Activated naive CD4-positive, alpha-beta T cell (primary cell): ENCODE measurements at places on chromosomes 16 and 17.

DNA sequence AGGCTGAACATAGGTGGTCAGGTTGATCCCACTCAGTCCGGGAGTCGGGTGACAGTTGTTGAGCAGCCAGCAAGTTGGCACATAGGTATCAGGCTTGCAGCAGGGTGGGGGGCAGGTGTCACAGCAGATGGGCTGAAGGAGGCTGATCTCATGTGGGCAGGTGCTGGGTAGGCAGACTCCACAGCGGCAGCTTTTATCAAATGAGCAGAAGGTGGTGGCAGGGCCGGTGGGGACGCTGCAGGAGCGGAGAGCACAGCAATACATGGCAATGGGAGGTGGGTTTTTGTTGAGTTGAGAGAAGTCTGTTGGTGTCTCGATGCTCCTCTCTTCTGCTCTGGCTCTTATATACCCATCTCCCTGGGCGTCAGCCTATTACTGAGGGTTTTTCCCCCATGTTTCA is at the start of gene KRTAP3-1:
TSS of gene KRTAP3-1 (minus strand) at position 318 of the 400 bp plus-strand sequence. CDS start at position 264, 54 bp downstream.
- DNase-seq, result no peak

GRCh38 chr17:49045376-49045775 is 48.2 kb downstream of the IGF2BP1 start:
- DNase-seq, result no peak

- no peak for DNase-seq
These were observed 856 bp downstream of the DNAJA2 start for GRCh38 chr16:46972429-46973206.

- DNase-seq, result no peak
These were observed 13.0 kb downstream of the NOL11 start for GRCh38 chr17:67730731-67731130.

DNA sequence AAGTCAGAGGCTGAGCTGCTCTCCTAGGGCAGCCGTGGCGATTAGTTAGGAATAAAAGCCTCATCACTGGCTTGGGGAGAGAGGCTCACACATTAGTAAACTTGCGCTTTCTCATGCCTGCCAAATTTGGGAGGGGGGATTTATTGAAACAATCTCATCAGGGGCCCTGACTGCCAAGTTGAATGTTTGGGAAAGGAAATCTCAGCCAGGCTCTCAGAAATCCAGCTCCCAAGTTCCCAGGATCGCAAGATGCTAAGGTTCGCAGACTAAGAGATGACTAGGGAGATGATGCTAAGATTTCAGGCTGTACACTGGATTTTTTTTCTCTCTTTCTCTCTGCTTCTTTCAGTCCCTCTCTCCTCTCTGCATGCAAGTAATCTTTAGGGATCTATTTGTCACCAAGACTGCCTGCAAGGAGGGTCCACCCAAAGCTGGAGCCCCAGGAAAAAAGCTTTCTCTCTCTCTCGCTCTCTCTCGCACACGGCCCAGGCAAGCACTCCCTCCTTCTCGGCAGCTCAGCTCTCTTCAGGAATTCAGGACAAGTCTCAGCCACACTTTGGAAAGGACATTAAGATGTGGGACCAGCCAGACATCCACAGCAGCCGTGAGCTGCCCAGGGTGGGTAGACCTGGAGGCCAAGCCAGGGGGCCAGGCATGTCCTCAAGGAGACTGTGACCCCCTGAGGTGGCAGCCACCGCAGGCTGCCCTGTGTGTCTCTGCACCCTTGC is 1.4 kb downstream of the GPR139 start:
- DNase-seq, result no peak

GRCh38 chr16:66207883-66208265 is 158.6 kb upstream of the CDH5 start:
- no peak for DNase-seq

- DNase-seq, result no peak
These were observed 31.0 kb downstream of the MMP15 start for GRCh38 chr16:58056580-58056979.

GRCh38 chr17:13601322-13601775 is 380 bp downstream of the HS3ST3A1 start:
- no peak for DNase-seq

DNA sequence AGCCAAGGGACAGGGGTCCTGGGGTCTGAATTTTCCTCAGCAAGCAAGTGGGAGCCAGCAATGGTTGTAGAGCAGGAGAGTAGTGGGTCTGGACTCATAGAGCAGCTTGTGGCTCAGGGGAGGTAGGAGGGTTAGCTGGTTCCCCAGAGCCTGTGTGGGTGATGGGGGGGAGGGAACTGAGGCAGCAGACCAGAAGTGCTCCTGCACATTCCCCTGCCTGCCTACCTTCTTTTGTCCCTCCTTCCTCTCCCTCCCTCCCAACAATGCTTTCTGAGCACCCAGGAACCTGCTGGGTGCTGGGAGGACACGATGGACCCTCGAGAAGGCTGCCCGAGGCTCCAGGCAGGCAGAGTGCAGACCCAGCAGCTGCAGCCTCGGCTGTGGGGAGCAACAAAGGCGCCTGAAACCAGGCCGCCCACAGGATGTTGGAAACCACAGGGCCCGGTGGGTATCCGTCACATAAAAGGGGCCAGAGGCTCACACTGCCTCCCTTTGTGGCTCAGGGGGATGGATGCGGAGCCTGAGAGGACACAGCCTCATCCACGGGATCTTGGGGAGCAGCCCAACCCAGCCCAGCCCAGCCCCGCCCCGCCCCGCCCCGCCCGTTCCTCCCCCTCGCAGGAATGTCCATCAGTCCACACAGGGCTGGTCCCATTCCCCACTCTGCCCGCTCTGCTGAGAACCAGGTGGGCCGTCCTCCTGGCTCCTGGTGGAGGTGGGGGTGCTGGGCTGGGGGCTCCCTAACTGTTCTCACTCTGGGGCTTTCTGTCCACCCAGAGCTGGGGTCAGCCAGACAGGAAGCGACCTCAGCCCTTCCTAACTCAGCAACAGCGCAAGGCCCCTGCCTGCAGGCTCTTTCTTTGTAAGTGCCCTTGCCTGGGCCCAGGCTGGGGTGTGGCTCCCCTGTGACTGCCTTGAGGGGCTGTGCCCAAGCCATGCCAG is 1.7 kb upstream of the NLRC3 start:
- peak; percentile 20 for DNase-seq

GRCh38 chr17:22171631-22172030 is 479.3 kb downstream of the KCNJ18 start:
- no peak for DNase-seq

GRCh38 chr17:70320673-70321345 is 151.5 kb downstream of the KCNJ2 start:
- DNase-seq, result no peak

DNA sequence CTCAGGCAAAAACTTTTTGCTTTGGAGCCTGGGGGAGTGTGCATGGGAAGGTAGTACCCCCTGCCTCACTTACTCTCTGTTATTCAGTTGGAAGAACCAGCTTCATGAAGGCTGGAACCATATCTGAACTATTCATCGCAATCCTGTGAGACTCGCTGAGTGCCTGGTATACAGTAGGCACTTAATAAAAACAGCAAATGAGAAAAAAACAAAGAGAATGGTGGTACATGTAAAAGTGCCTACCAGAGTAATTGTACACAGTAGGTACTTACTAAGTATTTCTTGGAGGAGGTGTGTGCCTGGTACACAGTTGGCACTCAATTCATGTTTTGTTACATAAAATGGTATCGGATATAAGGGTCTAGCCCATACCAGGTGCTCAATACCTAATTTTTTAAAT is 75.2 kb downstream of the MYH11 start:
- no peak for DNase-seq

DNA sequence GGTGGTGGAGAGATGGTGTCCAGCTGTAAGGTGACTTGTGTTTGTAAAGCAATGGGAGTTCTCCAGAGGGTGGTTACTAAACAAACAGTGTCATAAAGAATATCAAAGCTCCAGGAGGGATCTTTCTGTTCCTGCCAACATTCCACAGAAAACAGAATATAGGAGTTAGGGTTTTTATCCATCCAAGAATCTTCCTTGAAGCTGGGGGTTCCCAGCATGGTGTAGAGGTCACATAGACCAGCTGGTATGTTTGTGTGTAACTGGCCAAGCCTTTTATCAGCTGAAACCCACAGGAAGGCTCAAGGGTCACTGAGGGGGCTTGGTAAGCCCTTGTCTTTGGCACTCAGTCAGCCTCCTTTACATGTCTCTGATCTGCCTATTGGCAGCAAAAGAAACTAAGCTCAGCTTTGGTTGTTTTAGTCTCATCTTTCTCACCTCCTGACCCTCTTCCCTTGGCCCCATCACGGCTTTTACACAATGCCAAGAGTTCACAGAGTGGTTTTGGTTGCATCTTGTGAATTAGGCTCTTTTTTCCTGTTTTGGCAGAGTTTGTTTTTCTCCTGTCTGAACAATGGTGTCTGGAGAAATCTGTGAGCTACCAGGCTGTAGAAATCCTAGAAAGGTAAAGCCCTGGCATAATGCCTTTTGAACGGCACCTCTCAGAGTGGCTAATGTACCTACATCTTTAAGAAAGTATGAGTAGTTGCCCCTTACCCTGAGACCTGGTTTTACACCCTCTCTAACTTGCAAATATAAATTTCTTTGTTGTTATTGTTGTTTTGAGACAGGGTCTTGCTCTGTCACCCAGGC is 4.6 kb downstream of the CNTD1 start:
- DNase-seq, result no peak

GRCh38 chr17:8941520-8941919 is 24.0 kb downstream of the PIK3R5 start:
- no peak for DNase-seq

DNA sequence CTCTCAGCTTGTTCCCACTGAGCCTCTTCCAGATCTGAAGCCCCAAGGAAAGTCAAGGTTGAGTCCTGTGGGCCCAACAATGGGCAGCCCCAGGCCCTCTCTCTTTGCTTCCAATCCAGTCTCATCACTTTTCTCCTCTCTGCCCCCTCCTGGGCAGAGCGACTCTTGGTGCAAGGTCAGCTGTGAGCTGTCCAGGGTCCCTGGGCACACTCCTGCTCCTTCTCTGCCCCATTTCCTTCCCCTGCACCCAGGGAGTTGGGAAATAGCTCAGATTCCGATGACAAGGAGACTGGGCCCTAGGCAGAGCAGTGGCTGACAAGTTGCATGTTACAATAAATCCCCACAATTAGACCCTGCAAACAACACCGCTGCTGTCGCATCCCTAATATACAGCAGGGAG is 16.1 kb upstream of the CRHR1 start:
- DNase-seq, result no peak

DNA sequence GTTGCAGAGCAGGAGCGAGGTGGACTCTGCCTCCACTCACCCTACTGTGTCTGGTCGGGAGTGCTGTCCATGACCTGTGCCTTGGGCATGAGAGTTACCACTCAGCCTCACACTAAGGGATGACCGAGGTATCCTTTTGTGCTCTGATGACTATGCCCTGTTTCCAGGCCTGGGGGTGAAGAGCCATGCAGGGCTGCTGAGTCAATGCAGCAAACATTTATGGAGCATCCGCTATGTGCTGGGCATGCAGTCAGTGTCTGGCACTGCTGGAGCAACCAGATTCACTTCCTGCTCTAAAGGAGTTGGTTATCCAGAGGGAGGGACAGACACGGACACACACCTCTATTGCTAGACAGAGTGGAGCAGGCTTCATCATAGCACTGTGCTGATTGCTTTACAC is 7.6 kb upstream of the HNF1B start:
- no peak for DNase-seq

DNA sequence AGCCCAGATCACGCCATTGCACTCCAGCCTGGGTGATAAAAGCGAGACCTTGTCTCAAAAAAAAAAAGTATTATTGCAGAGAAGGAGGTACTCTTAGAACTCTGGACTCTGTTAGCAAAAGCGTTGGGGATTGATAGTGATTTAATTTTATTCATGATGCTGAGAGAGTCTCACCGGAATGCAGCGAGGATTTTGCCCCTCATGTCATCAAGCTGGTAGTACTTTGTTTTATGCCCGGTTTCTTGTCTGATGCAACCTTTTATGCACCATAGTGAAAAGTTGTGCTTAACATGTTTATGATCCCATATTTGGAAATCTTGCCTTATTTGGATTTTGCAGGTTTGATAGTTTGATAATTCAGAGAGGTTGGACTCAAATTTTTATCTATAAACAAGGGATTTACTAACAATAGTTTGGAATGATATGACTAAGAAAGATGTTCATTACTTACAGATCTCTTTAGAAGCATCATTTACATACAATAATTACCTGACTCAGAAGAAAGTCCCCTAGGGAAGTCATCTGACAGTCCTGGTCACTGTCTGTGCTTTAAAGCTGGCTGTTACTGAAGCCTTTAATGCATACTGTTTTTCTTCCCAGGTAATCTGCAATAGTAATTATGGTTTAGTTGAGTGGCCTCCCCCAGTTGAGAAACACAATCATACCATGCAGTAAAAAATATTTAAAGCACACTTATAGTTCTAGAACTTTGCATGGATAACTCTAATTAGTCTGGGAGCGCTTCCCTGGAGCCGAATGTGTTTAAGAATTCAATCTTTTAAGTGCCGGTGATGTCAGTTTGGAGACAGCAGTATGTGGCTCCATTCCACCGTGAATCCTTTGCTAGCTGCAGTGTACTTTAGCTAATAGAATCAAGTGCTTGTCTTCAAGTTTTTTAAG is 120.9 kb downstream of the PRKCA start:
- no peak for DNase-seq

DNA sequence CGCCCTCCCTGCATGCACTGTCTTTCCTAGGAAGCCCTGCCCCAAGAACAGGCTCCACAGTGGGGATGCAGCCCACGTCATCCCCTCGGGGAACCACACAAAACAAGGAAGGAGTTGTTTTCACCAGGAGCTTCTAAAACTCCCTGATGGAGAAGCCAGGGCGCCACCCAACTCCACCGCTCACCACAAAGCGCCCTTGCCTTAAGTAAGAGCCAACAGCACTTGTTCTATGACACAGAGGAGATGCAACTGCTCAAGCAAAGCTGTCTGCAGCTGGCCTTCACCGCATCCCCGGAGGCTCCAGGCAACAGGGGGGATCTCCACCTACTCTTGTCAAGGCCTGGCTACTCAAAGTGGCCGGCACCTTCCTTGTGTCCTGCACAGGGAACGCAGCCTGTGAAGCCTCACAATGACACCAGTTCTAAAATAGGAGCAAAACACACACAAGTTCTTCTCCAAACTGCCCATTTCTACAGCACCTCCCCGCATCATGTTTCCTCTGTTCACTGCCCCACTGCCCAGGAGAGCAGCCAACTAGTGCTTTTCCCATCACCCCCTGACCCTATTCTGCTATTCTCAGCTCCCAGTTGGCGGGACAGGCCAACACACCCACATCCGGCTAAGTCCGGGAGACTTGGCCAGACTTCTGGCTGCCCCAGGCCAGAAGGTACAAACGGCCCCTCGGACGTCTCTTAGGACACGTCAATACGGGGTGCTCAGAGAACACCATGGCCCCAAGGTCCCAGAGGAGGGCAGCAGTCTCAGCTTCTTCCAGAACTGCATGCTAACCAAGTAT is 24.2 kb downstream of the MPG start:
- DNase-seq, result no peak

DNA sequence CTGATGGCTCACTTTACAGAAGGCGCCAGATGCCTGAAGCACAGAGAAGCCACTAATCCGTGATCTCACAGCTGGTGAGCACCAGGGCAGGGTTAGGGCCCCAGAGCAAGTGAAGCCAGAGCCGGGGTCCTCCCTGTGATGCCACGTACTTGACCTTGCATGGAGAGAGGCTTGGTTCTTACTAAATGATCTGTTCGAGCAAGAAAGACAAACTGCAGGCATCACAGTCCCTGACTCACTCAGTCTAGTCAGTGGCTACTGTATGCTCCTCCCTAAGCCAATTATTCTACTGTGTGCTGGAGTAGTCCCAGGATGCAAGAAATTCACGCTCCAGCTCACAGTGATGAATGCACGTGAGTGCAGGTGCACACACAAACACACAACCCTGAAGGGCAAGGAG is 55.4 kb downstream of the SDK2 start:
- no peak for DNase-seq
